ENCODE measurements at places on chromosomes 1 and 21.

GRCh38 chr1:169106921-169107602 is 572 bp downstream of the ATP1B1 start:
- DNase-seq, result peak; percentile 61

- DNase-seq, result no peak
Measured at GRCh38 chr1:20390589-20391331, 95.2 kb downstream of the CAMK2N1 start.

GRCh38 chr1:101314244-101314643 is 77.4 kb downstream of the S1PR1 start:
- DNase-seq, result peak; percentile 9

GRCh38 chr1:225748529-225748928 is 29.1 kb upstream of the SRP9 start:
- DNase-seq, result no peak

DNA sequence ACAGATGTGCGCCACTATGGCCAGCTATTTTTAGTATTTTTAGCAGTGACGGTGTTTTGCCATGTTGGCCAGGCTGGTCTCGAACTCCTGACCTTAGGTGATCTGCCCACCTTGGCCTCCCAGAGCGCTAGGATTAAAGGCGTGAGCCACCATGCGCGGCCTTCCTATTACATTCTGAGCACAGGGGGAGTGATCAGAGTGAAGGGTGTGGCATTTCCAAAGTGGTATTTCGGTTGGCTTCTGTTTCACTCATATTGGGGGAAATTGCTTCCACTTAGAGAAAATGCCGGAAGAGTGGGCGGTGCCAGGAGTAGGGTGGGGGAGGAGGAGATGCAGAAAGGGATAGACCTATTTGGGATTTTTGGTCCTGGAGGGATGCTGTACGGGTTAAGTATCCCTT is 4.3 kb downstream of the PIK3CD start:
- no peak for DNase-seq

DNA sequence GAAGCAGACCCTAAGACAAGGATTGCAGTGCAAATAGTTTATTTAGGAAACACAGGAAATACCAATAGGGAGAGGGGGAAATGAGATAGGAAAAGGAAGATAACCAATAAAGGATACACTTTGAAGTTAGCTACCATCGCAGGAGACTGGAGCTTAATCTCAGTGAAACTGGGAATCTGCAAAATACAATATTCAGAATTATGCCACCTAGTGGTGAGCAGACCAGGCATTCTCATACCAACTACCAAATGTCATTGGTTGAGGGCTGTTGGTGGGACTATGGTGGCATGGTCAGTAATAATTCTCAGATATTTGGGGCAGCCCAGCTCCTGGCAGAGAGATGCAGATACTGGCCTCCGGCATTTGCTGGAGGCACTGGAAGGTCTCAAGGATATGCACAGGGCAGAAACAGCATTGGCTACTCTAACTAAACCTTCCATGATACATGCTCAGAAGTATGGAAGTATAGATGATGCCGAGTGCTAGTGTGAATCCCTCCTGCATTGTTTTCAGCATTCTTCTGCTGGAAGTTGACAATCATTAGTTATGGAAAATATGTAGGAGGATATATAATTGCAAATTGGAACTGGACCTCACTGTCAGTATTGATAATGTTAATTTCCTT is 11.8 kb upstream of the ZFP69B start:
- DNase-seq, result peak; percentile 37

DNA sequence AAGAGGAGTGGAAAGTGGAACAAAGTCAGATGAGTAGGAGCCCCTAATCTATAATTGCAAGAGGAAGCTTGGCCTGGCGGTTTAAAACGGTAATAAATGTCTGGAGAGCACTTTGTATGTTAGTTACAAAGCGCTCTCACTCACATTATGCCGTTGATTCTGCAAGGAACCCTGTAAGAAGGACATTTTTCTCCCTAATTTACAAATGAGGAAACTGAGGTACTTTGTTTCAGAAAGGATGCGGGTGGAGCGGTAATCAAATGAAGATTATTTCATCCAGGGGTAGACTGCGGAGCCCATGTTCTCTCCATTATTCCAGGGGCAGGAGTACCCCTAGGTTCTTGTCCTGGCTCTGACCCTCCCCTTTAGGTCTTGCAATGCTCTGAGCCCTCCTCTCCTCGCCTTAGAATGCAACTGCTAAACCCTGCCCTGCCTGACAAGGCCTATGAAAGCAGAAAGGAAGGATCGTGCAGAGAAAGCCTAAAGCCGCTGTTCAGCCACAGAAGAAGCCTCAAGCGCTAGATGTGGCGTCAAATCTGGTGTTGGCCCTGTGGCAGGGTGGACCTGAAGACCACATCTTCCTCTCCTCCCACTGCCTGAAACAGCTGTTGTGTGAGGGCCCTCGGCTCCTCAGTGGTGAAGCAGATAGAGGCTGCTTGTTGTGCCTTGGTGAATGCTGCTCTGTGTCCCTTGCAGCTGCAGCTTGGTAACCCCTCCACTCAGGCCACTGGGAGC is 588 bp upstream of the PACC1 start:
- DNase-seq, result peak; percentile 46

DNA sequence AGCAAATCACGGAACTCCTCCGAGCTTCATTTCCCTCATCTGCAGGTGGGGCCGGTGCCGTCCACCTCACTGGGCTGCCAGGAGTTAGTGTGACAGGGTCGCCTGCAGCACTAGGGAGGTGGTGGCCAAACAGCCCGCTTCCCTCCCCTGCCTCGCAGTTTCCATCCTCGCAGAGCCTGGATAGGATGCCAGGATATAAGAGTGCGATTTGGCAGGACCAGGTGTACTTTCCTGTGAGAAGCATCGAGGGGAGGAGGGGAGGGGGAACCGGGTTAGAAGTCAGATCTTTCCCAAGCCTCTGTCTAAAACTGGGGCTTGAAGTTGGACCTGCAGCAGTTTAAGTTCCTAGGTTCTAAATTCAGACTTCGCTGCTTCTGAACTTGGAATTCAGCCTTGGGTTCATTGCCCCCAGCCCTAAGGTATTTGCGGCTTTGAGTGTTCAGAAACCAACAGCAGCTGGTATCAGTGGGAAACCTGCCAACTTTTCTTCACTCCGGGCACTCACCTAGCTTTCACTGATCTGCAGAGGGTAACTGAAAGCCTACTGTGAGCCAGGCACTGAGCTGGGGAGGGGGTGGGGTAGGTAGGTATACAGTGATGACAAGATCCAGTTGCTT is 1.7 kb upstream of the JUN start:
- DNase-seq, result peak; percentile 75

DNA sequence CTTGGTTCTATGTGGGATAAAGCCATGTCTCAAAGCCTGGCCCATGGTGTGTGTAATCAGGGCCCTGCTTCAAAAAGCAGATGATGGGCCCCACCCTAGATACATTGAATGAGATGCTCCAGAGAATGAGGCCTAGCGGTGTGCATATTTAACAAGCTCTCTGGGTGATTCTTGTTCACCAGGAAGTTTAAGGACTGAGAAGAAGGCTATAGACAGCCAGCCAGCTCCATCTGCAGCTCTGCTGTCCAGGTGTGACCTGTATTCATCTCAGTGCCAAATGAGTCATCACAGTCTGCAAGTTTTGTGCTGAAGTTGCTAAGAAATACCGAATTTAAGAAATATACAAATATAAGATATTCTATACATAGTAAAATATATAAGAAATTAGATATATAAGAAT is 182.0 kb upstream of the RUNX1 start:
- no peak for DNase-seq

DNA sequence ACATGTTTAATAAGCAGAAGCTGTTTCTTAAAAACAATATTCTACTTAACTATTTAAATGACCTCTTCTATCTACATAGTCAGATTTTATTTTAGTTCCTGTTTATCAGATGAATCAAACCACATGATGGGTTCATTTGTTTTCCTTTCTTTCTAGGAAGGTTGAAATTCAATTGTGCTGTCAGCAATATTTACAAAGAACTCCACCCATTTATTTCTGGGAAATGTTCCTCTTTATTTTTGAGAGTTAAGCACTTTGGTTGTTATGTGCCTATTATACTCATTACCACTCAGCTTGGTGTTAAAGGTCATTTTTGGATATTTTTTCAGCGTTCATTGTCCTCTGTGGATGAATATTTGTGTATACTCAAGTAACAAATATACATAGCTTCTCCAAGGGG is 84.9 kb downstream of the C4BPA start:
- no peak for DNase-seq

DNA sequence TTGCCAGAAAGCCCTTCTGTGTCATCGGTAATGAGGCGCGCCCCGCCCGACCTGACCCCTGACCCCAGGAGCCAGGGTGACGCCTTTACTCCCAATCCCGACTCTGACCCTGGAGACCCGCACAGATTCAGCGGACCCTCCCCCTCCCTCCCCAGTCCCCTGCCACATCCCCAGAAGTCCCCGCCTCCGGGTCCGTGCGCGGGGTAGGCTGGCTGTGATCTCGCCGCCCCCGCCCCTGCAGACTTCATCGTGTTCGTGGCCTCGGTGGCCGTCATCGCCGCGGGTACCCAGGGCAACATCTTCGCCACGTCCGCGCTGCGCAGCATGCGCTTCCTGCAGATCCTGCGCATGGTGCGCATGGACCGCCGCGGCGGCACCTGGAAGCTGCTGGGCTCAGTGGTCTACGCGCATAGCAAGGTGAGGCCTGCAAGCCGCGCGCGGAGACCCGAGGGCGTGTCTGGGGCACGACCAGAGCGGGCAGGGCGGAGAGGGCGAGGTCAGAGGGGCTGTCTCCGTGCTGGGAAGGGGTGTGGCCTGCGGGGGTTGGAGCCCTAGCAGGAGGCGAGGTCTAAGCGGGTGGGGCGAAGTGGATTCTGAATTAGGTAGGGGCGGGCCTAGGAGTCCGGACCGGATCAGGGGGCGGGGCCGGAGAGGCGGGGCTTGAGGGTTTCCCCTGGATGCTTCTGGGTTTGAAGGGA is 34.8 kb downstream of the KCNQ4 start:
- peak; percentile 92 for DNase-seq

DNA sequence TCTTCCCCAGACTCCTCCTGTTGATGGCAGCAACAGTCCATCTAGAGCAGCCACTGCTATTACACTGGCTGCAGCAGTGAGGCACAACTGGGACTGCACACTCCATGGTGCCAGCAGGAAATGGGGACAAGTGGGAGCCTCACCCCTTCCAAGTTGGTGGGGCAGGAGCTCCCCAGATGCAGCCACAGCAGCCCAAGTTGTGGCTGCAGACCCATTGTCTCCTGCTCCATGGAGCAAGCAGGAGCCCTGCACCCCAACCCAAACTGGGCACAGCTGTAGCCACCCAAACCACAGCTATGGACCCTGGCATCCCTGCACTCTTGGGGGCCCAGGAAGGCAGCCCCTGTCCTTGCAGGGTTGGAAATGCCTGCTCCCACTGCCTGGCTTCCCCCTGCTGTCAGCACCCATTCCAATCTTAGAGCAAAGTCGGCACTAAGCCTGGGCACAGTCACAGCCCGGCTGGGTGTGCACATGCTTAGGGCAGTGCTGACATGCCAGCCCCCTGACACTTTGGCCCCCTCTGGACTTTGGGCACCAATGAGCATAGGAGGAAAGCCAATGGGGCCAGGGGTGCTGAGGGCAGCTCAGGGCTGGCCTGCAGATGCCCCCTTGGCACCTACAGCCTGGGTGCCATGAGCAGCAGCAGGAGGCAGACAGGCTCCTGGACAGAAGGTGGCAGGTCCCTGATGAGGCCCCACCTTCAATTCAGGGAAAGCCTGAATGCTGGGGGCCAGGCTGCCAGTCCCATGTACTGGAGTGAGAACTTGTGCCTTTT is 44.0 kb downstream of the MATN1 start:
- DNase-seq, result no peak

DNA sequence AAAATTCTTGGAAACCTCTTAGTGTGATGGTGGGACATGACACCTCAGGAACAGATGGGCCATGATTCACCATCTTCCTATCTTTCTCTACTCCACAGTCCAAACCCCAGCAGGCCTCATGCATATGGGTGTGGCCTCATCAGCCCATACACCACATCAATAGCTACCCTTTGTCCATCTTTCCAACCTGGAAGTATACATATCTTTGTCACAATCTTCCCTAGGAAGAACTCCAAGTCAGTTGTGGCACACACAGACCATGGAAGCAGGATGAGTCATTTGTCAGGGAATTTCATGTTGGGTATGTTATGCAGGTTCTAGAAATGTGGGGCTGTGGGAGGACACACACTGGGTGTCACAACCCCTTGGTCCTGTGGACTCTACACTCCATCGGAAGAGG is 30.5 kb upstream of the CLCA4 start:
- peak; percentile 41 for DNase-seq

- DNase-seq, result no peak
Measured at GRCh38 chr1:59044535-59045121, 252.3 kb upstream of the FGGY start.

GRCh38 chr21:42350927-42351426 is at the start of gene TFF2:
TFF2 (minus strand) TSS chr21:42350994; CDS start chr21:42350957, 37 bp downstream.
- DNase-seq, result no peak

DNA sequence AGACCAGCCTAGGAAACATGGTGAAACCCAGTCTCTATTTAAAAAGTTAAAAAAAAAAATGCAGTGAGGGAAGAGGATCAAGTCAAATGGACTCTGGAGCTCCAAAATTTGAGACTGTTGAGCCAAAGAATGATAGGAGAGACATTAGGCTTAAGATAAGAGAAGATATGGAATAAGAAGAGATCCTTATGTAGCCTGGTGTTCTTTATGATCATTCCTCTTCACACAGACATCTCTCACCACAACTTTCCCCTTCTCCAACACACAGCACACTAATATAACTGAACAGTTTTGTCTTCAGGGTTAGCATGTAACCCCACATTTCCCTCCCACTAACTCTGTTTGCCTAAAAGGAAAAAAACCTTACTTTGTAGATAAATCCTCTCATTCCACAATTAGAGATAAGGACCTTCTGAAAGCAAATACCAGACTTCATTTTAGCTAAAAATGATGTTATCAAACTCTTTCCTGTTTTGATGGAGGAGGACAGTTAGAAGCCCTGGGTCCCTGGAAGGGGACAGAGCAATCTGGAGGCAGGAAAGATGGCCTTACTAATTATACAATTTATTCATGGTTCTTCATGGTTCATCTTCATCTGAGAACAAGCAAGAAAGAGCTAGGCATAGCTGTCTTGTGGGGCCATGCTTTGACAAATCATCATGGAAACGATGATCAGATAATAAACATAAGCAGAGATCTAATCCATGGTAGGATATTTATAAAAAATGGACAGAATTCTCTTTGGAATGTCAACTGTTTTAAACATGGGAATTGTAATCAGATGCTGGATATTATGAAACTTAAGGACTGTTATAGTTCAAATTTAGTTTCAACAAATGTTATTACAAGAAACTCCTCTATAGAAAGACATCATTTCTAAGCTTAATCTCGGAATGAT is 96.7 kb upstream of the S1PR1 start:
- no peak for DNase-seq

- DNase-seq, result no peak
Measured at GRCh38 chr1:46525253-46525983, 26.0 kb downstream of the KNCN start.

DNA sequence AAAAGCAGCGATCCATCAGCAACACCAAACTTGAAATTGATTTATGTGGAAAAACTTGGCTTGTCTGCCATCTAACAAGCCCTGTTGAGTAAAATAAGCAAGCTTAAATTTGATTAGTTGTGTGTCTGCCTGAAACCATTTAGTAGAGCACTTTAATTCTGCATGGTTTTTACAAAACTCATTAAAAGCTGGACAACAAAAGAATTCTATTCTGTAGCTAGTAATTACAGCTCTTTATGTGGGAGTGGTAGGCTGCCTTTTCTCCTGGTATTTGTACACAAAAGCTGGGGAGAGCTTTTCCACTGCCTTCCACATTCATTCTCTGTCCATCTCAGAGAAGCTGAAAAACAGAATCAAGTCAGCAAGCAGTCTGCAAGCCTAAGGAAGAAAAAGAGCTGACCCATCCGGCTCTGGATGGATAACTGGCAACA is 1.7 kb downstream of the ETS2 start:
- no peak for DNase-seq

Measured in mesendoderm (in vitro differentiated cells).